Stimulated activated CD4-positive, alpha-beta T cell treated with anti-CD3 and anti-CD28 coated beads, Interleukin-12 subunit alpha, Interleukin-12 subunit beta, amount 100 ng/mL, for 48 hours (primary cell): ENCODE measurements at places on chromosomes 11 and 22.

- DNase-seq: no peak
Observed at GRCh38 chr11:75434051-75434450, 1.0 kb upstream of the KLHL35 start.

- DNase-seq: no peak
Observed at GRCh38 chr11:67022341-67022933, 497 bp upstream of the SYT12 start.

DNA sequence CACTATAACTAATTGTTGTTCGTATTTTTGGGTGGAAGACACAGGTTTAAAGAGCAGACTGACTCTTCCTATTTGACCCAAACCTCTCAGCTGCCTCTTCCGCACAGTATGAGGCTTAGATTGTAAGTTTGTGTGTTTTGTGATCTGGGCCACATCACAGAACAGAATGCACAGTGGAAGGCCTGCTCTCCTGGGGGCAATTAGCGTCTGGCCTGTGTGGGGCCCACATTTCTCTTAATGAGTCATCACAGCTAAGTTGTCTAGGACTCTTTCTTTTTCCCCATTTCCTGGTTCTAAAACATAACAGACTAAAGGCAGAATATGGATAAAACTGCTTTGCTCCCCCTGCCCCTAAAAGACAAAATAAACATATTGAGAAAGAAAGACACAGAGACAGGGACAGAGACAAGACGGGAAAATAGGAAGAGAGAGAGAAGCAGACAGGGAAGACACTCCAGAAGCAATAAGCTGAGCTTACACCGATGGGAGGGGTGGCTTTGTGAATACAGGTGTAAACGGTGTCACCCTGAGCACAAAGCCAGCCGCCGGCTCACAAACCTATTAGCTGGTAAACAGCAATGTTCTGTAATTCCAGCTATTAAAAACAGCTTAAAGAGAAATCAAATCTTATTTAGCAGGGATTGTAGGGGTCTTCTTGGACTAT, 127.4 kb upstream of the OPCML start:
- DNase-seq: no peak

DNA sequence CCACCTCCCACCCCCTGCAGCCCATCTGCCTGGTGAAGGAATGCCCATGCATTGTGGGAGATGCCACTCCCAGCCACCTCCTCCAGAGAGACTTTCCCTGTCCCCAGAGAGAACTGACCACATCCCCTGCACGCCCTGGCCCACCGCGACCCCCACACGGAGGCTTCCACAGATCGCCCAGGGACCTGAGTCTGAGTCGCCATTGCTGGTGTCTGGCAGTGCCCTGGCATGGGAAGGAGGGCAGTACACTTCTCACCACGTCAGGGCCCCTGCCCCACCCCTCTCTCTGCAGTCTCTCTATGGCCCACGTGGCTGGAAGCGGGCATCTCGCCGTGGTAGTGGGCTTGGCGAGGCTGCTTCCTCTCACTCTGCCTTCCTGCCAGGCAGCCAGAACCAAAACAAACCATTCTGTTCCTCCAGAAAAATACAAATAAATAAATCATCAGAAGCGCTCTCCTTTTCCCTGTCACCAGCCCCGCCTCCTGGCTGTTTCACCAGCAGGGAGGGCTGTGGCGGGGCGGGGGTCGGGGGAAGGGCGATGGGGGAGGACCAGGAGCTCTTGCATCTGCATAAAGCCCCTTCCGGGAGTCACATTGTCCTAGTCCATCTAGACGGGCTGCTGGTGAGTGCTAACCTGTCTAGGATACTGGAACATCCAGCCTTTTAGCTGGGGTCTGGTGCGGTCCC, 20.9 kb downstream of the SHISAL1 start:
- no peak for DNase-seq

DNA sequence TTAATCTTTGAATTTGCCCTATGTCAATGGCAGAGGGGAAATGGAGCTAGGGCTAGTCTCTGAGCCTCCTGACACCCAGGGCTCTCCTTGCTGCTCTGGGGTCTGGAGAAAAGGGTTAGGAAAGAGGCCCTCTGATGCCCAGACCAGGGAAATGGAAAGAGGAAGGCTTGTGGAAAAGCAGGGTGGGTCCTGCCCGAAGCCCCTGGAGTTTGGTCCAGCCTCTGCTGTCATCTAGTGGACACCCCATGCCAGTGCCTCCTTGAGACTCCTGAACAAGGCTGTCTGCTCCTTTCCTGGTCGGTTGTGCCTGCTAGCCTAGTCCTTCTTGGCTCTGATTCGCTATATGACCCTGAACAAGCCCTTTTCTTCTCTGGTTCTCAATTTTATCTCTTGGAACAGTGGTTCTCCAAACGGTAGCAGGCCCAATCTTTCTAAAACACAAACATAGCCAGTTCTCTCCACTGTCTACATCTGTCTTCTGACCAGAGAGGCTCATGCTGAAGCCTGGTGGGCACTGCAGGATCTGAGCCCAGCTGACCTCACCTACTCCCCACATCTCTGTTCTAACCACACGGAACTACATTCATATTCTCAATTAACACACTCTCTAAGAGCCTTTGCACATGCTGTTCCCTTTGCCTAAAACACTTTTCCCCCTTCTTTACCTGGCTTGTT, 8.8 kb upstream of the PLA2G3 start:
- peak; percentile 15 for DNase-seq

DNA sequence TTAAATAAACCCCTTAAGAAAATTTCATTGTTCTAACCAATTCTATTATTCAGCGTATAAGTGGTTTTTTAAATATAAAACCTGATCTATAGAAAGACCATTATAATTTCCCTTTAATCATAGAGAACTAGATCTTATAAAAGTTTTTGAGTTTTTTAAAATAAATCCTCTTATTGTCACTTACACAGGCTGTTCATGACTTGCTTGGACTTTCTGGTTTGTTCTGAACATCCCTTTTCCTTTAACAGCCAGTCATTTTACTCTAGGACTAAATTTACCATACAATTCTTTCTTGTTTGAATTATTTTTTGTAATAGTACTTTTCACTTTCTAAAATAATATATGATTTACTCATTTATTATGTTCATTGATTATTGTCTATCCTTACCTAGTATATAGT, 4.7 kb downstream of the NXPE2 start:
- no peak for DNase-seq

GRCh38 chr11:65180877-65181568, 705 bp upstream of the CAPN1 start:
- peak; percentile 36 for DNase-seq

GRCh38 chr11:121450401-121450800, 1.7 kb upstream of the SORL1 start:
- no peak for DNase-seq

DNA sequence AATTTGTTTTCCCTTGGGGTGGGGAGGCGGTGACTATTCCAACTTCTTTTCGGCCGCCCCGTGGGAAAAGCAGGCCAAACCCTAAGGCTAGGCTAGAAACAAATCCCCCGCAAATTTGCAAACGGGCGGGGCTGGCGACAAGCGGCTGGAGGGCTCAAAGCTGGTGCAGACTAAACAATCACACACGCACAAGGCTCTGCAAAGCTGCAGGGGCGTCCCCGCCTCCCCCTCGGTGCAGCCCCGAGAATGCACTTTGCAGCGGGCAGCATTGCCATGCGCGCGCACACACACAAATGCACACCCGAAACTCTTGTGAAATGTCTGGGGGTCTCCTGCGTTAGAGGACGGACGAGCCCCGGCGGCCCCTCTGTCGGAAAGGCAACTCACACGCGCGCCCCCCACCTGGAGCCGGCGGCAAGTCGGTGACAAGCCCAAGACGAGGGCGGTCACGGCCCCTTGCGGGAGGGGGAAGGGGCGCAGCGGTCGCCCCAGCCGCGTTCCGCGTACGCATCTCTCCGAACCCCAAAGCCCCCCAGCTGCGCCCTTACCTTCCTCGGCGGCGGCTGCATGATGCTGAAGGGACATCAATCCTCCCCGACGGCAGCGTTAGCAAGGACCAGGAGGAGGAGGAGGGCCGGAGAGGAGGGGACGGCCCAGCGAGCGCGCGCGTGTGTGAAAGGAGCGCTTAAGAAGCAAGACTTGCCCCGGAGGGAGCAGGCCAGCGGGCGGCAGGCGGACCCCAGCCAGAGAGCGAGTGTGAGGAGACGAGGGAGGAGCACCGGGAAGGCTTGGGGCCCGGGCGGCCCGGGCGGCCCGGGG, 600 bp downstream of the FCHSD2 start:
- peak; percentile 42 for DNase-seq

- no peak for DNase-seq
Observed at GRCh38 chr22:45891471-45891995, 85.4 kb downstream of the WNT7B start.

DNA sequence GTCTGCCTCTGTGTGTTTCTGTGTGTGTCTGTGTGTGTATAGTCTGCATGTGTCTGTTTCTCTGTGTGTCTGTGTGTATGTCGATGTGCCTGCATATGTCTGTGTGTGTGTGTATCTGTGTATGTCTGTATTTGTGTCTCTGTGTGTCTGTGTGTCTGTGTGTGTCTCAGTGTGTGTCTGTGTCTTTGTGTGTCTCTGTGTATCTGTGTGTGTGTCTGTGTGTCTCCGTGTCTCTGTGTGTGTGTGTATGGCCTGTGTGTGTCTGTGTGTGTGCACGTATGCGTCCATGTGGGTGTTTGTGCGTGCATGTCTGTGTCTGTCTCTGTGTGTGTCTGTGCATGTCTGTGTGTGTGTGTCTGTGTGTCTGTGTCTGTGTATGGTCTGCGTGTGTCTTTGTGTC, 439 bp downstream of the SNX32 start:
- no peak for DNase-seq

GRCh38 chr11:75403037-75403436, 3.7 kb downstream of the RPS3 start:
- no peak for DNase-seq

DNA sequence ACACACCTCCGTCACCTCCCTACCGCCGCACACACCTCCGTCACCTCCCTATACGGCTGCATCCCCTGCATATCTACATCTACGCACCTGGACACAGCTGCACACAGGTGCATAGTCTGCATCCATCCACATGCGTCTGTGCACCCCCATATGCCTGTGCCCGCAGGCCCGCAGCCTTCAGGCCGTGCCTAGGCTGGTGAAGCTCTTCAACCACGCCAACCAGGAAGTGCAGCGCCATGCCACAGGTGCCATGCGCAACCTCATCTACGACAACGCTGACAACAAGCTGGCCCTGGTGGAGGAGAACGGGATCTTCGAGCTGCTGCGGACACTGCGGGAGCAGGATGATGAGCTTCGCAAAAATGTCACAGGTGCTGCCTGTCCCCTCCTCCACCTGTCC, 4.8 kb downstream of the PKP3 start:
- DNase-seq: no peak

- peak; percentile 35 for DNase-seq
Observed at GRCh38 chr22:18156878-18157713, 7.1 kb downstream of the USP18 start.

DNA sequence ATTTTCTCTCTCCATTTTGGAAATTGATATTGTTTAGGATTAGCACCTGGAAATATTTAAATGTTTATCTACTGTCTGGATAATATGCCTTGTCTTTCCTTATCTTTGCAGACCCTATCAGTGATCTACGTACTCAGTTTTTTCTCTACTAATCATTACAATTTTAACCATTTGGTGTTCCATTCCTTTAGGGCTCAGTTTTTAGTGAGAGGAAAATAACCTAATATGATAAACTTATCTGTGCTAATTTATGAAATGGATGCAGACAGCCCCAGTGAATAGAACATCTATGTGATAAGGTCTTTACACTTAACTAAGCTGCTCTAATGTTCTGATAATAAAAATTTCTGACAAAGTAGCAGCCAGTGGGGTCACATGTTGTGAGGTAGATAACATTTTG, 68.5 kb downstream of the SVIP start:
- DNase-seq: no peak

GRCh38 chr22:48851933-48852549, 975.6 kb downstream of the BRD1 start:
- no peak for DNase-seq

DNA sequence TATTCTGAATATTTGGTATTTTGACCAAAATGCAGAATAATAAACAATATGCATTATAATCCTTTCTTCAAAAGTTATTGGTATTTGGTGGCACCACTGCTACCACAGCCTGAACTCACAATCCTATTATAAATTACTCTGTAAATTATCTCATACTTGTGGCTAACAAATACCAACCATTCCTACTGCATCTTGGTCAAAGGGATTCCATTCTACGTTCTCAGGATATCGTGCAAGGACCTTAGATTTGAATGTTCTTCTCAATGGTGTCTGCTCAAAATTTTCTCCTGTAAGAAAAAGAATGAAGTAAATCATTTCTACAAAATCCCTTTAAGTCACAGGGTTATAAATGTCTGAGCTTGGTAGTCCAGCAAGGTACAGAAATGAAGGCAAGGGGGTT, 58.7 kb downstream of the DENND5A start:
- DNase-seq: no peak

GRCh38 chr22:29251981-29252911, 15.5 kb downstream of the RHBDD3 start:
- DNase-seq: no peak

- no peak for DNase-seq
Observed at GRCh38 chr22:44033694-44034093, 9.6 kb downstream of the PARVB start.

GRCh38 chr11:109298865-109299264, 123.1 kb upstream of the C11orf87 start:
- no peak for DNase-seq

DNA sequence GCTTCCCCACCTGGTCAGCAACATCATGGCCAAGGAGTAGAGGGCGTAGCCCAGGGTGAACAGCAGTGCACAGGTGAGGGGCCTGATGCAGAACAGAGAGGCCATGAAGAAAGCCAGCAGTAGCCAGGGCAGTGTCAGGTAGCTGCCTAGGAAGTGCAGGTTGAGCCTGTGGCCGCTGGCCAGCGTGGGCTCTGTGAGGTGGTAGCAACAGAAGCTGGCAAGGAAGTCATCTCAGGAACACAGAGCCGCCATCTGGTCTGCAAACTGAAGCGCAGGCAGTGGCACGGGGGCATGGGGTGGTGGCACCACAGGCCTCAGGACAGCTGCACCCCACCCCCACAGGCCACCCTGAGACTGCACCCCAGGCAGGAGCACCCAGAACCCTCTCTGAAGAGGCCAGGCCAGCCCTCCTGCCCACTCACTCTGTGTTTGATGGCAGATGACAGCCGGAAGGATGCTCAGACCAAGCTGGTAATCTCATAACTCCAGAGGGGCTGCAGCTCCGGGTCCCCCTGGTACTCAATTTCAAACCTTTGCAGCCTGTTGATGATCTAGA, 95.3 kb downstream of the MED15 start:
- DNase-seq: no peak

DNA sequence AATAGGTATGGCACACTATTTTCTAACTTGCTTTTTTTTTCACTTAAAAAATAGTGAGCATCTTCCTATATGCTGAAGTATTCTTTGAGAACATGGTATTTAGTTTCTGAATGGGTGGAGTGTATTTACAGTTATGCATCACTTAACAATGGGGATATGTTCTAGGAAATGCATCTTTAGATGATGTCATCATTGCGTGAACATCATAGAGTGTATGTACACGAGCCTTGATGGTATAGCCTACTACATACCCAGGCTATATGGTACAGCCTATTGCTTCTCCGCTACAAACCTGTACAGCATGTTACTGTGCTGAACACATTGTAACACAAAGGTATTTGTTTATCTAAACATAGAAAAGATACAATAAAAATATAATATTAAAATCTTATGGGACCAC, 124.3 kb upstream of the ASPHD2 start:
- no peak for DNase-seq
